Left kidney (tissue), 8 donors: ENCODE measurements at places on chromosomes 7 and 10. TPM values are rescaled to one million over a fixed set of nuclear protein-coding genes. Genes with fewer than 3 reads are reported as not detected.

ZNF804B gene
- polyA plus RNA-seq: 0.42 TPM

SYCE1 gene
- polyA plus RNA-seq: 0.42 TPM

ANKRD30A gene
- not detected for polyA plus RNA-seq

GRCh38 chr10:23448802-23449570, 10.1 kb downstream of the OTUD1 start:
- no peak for DNase-seq

DNA sequence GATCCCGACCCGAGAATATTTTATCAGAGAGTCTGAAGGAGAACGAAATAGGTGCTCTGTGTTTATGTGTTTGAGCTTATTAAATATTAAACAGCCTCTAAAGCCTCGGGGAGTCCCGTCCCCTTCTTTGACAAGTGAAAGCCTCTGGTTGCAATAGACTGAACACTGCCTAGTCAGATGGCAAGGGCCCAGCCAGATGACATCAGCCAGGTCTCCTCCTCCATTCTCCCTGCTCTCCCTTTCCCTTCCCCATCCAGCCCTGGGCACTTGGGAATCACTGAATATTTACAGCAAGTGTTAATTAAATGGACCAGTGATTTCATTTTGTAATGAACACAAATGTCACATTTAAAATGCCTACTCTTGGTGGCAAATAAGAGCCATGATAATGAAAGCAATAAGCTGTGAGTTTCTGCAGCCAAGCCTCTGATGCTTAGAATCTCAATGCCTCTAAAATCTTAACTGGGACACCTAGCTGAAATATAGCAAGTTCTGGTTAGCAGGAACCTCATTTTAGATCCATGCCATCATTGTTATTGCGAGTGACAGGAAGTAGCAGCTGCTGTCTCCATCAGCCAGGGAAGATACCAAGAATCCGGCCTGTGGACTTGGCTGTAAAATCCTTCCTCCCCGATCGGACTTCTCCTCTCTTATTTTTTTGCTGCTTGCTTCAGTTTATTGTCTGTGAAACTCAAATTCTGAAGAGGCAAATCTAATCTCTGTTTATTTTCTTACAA, 202.1 kb downstream of the PRPF18 start:
- DNase-seq: no peak

GRCh38 chr7:75573477-75574019, 81.4 kb downstream of the SPDYE5 start:
- no peak for DNase-seq

GRCh38 chr7:133940368-133940767, 186.8 kb upstream of the LRGUK start:
- no peak for DNase-seq

DNA sequence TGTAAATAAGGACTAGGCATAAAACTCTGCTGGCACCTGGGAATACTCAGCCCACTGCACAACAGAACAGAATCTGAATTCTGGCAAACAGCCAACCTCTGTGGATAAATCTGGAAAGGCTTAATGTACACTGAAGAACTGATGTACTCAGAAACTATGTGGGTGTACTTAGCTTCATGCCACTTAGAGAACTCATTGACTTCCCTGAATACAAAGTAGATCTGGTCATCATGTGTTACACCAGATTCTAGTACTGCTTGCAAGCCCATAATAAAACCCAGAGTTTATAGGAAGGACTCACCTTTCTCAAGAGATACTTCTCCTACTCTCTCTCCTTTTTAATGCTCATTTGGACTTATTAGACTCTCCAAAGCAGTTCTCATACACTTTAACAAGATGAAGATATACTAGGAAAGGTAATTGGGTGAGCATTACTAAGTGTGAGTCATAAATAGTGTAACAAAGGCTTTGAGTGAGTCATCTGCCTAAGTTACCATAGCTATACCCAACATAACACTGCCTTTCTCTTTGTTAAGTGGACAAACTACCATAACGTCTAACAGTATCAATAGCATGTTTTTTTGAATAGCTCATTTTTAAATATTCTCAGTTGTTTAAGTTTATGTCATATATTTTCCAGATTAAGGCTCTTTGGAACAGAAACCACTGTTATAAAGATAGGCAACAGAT, 309.1 kb downstream of the MDFIC start:
- peak; percentile 19 for DNase-seq

GRCh38 chr10:71513936-71514335, 117.2 kb downstream of the CDH23 start:
- DNase-seq: no peak

- no peak for DNase-seq
Measured at GRCh38 chr10:48197236-48197899, 77.1 kb downstream of the FRMPD2 start.

DNA sequence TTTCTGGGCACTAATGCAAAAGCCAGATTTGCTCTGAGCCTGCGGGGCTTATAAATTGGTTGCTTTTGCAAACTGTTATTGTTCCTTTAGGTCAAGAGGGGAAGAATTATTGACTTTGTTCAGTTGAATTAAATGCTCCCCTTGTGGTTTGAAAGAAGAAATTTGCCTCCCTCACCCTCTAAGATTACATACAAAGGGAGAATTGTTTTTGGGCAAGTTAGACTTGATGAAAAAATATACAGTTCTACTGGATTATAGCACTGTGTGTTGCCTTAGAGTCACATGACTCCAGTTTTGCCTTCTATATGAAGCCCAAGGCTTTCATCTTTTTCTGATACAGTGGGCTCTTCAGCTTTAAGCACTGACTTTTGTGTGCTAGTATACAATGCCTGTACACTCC, 1265.8 kb upstream of the LRRTM3 start:
- no peak for DNase-seq

- no peak for DNase-seq
Measured at GRCh38 chr7:100247152-100247757, 27.5 kb downstream of the PVRIG start.

DNA sequence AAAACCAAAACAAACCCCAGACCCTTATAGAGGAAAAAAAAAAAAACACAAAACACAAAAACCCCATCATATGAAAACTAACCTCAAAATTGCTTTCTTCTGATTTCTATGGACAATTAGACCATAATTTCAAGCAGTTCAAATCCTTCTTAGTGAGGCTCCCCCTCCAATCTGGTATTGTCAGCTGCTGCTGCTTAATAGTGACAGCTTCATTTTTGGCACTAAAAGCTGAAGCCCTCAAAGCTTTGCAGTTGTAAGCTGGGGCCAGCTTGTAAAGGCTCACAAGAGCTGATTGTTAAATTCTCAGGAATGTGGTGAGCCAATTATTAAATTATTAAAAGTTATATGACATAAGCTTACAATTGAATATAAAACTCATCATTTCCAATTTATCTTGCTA, 21.9 kb downstream of the ATXN7L1 start:
- no peak for DNase-seq
